ENCODE measurements at places on chromosomes 6 and 20.

GRCh38 chr20:51220293-51220706, 197.4 kb upstream of the KCNG1 start:
- DNase-seq = no peak

- no peak for DNase-seq
Observed at GRCh38 chr6:51901766-51902764, 185.3 kb downstream of the PKHD1 start.

DNA sequence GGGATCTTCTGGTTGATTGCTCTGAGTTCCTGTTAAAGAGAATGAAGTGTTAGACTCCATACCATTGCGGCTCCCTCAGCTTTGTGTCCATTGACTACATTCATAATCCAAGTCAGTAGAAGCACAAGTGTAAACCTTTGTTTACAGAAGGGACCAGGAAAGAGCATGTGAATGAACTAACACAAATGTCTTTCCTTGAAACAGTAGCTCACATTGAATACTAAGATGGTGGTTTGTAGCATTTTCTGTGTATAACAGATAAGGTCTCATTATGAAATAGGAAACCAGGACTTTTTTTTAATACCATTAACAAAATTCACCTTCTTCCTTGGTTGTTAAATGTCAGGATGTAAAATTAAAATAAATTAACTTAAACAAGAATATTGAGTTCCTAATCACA, 8.4 kb downstream of the STXBP5 start:
- DNase-seq = no peak

GRCh38 chr6:1856381-1856780, 246.7 kb downstream of the FOXC1 start:
- no peak for DNase-seq

DNA sequence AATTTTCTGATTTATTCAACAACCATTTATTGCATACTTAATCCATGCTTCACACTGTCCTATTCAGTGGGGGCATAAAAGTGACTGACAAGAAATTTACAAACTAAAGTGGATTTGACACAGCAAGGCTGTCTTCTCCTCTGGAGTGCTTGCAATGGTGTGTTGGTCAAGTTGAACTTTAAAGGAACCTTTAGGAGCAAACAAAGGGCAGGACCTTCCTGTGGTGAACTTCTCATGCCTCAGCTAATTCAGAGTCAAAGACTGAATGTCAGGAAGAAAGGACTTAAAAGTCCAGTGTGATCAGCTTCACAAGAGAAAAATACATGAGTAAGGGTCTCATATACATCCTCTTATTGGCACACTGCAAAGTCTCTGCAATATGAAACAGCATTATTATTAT, 60.8 kb upstream of the TENT5A start:
- DNase-seq = no peak

- DNase-seq = no peak
Observed at GRCh38 chr6:112821476-112821875, 474.3 kb downstream of the RFPL4B start.

- no peak for DNase-seq
Observed at GRCh38 chr6:159084493-159085091, 39.8 kb upstream of the TAGAP start.

- no peak for DNase-seq
Observed at GRCh38 chr6:17172836-17173470, 71.1 kb downstream of the STMND1 start.

GRCh38 chr6:147434516-147434915, 74.0 kb upstream of the SAMD5 start:
- no peak for DNase-seq

- no peak for DNase-seq
Observed at GRCh38 chr20:57844626-57845596, 135.1 kb upstream of the PMEPA1 start.
